Mammary epithelial cell (primary cell): ENCODE measurements at places on chromosomes 7 and 10. TPM values are rescaled to one million over a fixed set of nuclear protein-coding genes. Genes with fewer than 3 reads are reported as not detected.

Gene STEAP4
- polyA plus RNA-seq: 0.01 TPM

Gene EPO
- not detected for polyA plus RNA-seq

Gene ZNF853
- polyA plus RNA-seq: 0.02 TPM

Gene EN2
- not detected for polyA plus RNA-seq

Gene GIMAP6
- not detected for polyA plus RNA-seq

Gene ASB13
- polyA plus RNA-seq: 14.4 TPM

Gene SFXN3
- polyA plus RNA-seq: 104 TPM

Gene CEP55
- 26.8 TPM for polyA plus RNA-seq

Gene REPIN1
- 3.9 TPM for polyA plus RNA-seq

DNA sequence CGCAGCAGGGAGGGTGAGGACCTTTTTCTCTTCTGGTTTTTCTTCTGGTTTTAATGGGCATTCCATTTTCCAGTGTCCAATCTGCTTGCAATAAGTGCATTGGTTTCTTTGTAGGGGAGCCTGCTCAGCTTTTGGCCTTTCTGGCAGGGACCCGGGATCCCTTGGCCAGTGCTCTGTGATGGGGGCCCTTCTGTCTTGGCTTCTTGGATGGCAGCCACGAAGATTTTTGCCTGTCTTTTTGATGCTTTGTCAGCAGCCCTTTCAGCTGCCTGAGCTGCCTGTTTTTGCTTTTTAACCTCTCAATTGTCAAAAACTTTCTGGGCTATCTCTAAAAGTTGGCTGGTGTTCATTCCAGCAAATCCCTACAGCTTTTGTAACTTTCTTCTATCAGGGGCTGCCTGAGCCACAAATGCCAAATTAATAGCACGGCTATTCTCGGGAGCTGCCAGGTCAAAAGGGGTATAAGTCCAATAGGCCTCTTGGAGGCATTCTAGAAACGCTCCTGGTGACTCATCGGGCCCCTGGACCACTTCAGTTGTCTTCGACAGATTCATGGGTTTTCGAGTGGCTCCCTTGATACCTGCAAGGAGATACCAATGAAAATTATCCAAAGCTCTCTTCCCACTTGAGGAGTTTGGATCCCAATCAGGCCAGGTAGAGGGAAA is 179.9 kb upstream of the MBL2 start:
- DNase-seq: no peak

DNA sequence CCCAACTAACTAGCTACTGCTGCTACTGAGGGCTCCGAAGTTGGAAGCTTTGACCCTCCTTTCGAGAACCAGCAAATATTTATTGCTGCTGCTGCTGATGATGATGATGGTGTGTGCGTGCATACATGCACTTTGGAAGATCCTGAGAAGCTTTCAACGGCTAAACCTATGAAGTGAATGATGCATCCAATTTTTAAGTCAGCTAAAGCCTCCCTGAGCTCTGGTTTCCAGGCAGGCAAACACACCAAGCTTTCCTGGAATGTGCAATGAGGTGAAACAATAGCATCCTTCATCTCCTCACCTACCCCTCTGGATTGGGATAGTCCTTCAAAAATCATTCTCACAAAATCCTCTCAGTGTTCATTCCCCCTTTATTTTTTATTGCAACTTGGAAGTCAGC is 13.9 kb downstream of the MACC1 start:
- no peak for DNase-seq

DNA sequence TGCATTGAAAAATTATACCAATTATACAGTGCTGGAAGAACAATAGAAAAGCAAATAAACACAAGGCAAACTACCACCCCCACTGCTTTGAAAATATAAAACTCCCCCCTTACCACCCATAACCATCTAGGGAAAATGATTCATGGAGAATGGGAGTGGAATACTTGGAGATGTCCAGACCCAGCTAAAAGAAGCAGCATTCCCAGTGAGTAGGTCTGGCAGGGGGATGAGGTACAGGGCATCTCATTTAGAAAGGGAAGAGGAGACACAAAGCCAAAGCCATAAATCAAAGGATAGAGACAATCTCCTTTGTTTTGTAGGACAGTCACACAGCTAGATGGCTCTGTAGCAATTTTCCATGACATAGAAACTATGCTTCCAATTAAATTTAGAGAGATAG is 36.0 kb upstream of the DGKI start:
- DNase-seq: no peak

DNA sequence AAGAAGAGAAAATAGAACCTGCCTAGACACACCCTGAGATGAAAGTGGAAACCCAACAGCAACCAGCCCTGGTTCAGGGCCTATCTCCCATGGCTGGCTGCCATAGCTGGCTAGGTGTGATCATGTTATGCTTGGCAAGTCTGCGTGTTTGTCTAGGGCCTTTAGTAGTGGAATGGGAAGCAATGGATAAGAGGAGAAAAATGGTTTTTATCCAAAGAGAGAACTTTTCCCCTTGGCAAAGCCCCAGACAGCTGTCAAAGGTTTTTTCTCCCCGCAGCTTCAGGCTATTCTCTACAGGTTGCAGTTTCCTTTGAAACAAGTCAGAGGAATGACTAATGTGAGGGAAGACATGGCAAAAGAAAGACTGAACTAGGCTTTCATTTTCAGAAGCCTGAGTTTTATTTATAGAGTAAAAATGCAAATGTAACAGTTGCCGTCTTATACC is 161.5 kb downstream of the SEMA3D start:
- peak; percentile 69 for DNase-seq

- no peak for DNase-seq
These were observed 50.6 kb upstream of the AGBL3 start for GRCh38 chr7:134935701-134936100.

DNA sequence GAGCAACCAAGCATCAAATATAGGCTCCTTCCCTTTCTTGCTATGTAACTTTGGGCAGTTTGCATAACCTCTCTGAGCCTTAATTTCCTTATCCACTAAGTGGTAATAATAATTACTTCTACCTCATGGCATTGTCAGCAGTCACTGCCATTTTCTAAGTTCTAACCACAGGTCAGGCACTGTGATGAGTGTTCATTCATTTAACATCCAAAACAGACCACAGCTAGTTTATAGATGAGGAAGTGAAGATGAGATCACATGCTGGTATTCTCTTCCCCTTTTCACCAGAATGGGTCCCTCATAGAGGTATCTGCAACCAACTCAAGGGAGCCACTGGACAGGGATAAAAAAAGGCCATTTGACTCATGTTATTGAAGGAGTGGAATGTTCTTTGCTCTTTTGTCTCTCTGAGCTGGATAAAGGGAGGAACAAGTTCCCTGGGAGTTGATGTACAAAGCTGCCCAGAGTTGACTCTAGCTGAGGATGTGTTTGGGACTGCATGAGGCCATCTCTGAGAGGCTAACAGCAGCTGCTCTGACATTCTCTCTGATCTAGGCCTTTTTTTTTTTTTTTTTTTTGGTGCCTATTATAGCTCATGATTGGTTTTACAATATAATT is 65.0 kb downstream of the DNAJC12 start:
- no peak for DNase-seq

DNA sequence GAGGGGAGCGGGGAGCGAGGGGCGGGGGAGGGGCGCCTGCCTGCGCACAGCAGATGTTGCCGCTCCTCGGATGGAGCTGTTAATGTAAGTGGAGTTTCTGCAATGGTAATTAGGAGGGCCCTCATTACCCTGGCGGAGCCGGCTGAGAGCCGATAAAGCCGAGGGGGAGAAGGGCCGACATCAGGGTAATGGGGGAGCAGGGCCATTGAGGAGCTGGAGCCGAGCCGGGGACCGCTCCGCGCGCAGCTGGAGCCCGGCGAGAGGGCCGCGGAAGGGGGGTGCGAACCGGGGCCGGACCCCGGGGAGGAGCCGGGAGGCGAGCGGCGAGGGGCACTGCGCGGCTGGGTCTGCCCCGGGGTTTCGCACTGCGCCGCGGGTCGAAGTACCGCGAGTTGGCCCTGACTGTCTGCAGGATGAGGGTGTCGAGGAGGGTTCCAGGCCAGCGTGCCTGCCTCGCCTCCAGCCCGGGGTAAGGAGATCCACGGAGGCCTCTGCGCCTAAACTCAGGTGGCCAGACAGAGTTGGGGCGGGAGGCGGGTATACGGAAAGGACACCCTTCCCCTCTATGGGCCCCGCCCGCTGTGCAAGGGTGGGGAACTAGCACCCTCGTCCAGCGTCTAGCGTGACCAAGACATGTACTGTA is 55.0 kb upstream of the LBX1 start:
- no peak for DNase-seq

- no peak for DNase-seq
These were observed 1.5 kb downstream of the CWF19L1 start for GRCh38 chr10:100265821-100266485.

DNA sequence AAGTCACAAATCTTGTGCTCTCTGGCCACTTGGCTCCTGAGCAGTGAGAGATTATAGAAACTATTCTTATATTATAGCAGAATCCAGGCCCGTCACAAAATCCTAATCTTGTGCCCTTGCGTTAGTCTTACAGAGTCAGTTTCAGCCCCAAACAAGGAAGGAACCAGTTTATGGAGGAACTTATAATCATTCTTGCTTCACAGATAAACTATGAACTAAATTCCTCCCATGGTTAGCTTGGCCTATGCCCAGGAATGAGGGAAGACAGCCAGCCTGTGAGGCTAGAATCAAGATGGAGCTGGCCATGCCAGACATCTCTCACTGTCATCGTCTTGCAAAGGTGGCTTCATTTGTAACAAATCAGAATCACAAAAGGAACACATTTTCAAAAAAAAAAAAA is 199.7 kb upstream of the PITRM1 start:
- no peak for DNase-seq

DNA sequence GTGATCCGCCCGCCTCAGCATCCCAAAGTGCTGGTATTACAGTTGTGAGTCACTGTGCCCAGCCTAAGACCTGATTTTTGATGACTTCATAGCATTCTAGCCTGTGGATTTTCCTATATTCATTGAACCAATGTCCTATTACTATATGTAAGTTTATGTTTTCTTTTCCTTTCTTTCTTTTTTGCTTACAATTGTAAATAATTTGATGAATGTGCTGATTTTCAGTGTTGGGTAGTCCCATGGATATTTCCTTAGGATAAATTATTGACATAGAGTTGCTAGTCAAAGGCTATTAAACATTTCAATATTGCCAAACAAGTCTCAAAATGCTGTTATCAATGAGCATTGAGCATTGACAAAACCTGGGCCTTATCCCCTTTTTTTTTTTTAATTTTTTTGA is 9.9 kb upstream of the PHYH start:
- DNase-seq: no peak

GRCh38 chr10:81031774-81032173 is 494.1 kb downstream of the SH2D4B start:
- DNase-seq: no peak

DNA sequence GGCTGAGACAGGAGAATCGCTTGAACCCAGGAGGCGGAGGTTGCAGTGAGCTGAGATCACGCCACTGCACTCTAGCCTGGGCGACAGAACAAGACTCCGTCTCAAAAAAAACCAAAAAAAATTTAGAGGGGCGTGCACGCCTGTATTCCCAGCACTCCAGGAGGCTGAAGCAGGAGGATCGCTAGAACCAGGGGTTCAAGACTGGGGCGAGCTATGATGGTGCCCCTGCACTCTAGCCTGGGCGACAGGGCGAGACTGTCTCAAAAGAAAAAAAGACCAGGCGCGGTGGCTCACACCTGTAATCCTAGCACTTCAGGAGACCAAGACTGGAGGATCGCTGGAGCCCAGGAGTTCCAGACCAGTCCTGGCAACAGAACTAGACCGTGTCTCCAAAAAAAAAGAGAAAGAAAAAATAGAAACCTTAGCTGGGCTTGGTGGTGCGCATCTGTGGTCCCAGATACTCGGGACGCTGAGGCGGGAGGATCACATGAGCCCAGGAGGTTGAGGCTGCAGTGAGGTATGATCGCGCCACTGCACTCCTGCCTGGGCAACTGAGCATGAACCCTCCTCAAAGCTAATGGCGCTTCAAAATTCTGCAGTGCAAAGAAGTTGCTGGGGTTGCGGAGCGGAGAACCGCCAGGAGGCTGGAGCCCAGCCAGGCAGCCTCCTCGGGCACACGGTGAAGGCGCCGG is 382 bp upstream of the MBLAC1 start:
- no peak for DNase-seq

GRCh38 chr10:15112657-15113056 is 15.5 kb downstream of the RPP38 start:
- DNase-seq: no peak

GRCh38 chr10:117439243-117439912 is 64.1 kb upstream of the PDZD8 start:
- peak; percentile 98 for DNase-seq

GRCh38 chr7:159160450-159160849 is 15.8 kb upstream of the VIPR2 start:
- DNase-seq: no peak

GRCh38 chr7:28587211-28587610 is 174.9 kb downstream of the CREB5 start:
- DNase-seq: peak; percentile 86

GRCh38 chr10:132508581-132509443 is 28.8 kb upstream of the INPP5A start:
- no peak for DNase-seq

GRCh38 chr7:4613846-4614548 is 68.1 kb upstream of the FOXK1 start:
- DNase-seq: peak; percentile 50

- DNase-seq: peak; percentile 69
These were observed 32.3 kb downstream of the SLC39A12 start for GRCh38 chr10:17984056-17984455.

DNA sequence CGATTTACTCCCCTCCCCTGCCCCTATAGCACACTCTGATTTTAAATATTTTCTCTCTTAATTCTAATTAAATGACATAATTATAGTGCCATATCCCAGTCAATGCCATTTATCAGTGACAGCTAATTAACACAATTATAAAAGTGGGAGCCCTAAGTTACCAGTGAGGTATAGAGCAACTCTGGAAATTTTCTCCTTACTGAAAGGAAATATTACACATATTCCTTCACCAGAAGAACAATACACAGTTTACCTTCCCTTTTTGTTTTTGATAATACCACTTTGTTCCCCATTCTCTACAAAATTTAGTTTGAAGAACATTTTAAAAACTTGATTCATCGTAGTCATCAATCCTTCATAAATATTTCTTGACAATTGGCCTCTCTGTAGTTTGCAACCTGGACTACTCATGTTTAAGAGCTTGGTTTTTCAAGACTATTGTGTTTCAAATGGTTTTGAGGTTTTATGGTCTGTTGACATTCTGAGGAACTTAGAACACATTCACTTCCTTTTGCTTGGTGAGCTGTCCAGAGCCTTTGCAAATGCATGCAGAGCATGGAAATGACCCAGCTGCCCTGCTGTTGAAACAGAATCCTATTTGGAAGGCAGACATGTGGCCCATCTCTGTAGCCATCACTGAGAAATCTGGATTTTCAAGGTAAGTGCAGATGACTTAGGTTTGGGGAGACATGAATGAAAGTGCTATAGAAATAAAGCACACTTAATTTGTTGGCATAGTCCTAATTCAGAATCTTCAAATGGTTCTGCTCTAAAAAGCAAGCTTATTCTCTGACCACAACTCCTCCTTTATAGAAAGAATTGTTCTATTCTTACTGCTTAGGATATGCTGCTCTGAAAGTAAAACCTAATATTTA is at the start of gene GPR141:
Gene GPR141 (plus strand): TSS at position 521 of the 875 bp plus-strand sequence. CDS start 56,628 bp downstream, outside the sequence.
- DNase-seq: no peak

GRCh38 chr10:125700355-125700911 is 17.5 kb upstream of the TEX36 start:
- no peak for DNase-seq
